Smooth muscle cell of the pulmonary artery (primary cell): ENCODE measurements at places on chromosomes 5 and 9. TPM values are rescaled to one million over a fixed set of nuclear protein-coding genes. Genes with fewer than 3 reads are reported as not detected.

Gene ANKRD18B
- 0.46 and 1.3 TPM in 2 replicates for total RNA-seq

Gene CCDC69
- 0.65 and 1.0 TPM in 2 replicates for total RNA-seq

Gene C5orf63
- total RNA-seq = 1.6 and 2.4 TPM in 2 replicates

Gene NXNL2
- total RNA-seq = 1.1 and 1.3 TPM in 2 replicates
